ENCODE measurements at places on chromosomes 6 and 20.

GRCh38 chr20:62030834-62031434, 34.7 kb downstream of the TAF4 start:
- DNase-seq: peak; percentile 26

- no peak for DNase-seq
Measured at GRCh38 chr6:67212584-67212983, 1422.5 kb upstream of the ADGRB3 start.

- no peak for DNase-seq
Measured at GRCh38 chr6:170243386-170243785, 47.5 kb downstream of the DLL1 start.

- no peak for DNase-seq
Measured at GRCh38 chr6:150635906-150636514, 36.3 kb downstream of the PLEKHG1 start.

GRCh38 chr6:38476141-38476540, 163.6 kb downstream of the BTBD9 start:
- DNase-seq: no peak

GRCh38 chr6:47262231-47262630, 47.5 kb downstream of the TNFRSF21 start:
- DNase-seq: no peak

DNA sequence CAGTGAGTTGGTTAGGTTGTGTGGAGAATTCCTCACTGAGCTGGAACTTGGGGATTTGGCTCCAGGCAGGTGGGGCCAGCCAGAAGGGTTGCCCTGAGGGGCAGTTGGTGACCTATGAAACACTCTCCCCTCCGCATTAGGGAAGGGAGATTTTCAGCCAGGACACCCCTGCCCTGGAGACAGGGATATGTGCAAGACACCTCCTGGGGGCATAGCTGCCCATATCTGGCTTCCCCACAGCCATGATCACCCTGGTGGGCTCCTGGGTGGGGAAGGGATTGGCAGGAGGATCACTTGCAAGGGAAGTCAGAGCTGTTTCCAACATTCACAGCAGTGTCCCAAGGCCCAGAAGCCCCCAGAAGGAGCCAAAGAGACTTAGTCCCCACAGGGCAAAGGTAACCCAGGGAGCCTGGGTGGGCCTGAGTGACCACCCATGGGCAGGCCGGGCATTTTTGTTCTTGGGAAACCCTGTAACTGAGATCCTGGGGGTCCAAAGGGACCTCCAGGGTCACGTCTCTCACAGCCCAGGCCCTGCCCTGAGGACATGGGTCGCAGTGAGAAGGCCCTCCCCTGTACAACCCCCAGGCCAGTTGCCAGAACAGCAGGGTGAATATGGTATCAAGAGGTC, 145.8 kb downstream of the MRPL14 start:
- DNase-seq: no peak

DNA sequence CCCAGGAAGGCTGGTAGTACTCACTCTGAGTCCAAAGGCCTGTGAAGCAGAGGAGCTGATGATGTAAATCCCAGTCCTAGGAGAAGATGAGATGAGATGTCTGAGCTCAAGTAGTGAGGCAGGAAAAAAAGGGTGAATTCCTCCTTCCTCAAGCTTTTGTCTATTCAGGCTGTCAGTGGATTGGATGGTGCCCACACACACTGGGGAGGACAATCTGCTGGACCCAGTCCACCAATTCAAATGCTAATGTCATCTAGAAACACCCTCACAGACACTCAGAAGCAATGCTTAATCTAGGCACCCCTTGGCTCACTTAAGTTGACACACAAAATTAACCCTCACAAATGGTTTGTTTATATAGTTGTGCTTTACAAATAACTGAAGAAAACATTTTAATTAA, 94.6 kb downstream of the CD109 start:
- DNase-seq: no peak

- no peak for DNase-seq
Measured at GRCh38 chr20:6644813-6645628, 122.5 kb upstream of the BMP2 start.

DNA sequence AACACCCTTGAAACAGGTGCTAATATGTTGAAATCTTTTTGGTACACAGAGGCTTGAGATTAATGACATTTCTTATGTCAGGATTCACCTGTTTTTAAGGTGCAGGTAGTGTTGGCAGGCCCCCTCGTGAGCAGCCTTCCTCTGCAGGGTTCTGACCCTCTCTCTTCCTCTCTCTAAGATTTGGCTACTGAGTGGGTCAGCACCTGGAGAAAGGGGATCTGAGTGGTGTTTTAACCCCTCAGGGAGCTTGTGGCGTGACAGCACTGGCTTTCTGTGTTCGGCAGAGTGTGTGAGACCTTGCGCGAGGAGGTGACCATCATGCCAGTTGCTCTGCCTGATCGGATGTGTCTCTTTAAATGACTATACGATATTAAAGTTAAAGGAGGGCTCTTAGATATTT, 37.1 kb downstream of the HIVEP1 start:
- no peak for DNase-seq

- no peak for DNase-seq
Measured at GRCh38 chr20:16260911-16261310, 312.3 kb downstream of the KIF16B start.

GRCh38 chr6:98532004-98532403, 302.4 kb upstream of the POU3F2 start:
- DNase-seq: no peak

GRCh38 chr6:80154160-80154559, 47.7 kb downstream of the BCKDHB start:
- DNase-seq: no peak

DNA sequence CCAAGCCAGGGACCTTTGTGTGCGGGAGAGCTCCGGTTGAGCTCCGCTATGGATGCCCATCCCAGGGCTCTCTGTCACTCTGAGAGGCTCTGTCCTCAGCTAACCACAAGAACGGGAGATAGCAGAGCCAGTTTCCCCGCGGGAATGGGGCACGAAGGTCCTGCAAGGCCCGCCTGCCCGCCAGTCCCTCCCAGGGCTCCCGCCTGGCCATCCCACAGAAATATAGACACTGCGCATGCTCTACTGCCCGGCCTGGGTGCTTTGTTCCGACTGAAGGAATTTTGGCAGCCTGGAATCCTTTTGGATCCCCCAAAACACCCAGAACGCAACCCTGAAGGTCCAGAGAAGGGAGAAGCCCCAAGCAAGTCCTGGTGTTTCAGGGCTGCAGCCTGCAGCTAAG, 8.6 kb upstream of the DEFB110 start:
- DNase-seq: peak; percentile 71

DNA sequence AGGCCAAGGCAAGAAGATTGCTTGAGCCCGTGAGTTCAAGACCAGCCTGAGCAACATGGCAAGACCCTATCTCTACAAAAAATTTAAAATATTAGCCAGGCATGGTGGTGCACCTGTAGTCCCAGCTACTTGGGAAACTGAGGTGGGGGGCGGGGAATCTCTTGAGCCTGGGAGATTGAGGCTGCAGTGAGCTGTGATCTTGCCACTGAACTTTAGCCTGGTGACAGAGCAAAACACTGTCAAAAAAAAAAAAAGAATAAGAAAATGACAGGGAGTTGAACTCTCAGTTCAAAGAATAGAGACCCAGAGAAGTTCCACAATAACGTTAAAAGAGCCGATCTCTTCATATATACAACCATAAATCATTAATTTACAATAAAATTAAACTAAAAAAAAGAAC, 24.8 kb upstream of the AMD1 start:
- no peak for DNase-seq

DNA sequence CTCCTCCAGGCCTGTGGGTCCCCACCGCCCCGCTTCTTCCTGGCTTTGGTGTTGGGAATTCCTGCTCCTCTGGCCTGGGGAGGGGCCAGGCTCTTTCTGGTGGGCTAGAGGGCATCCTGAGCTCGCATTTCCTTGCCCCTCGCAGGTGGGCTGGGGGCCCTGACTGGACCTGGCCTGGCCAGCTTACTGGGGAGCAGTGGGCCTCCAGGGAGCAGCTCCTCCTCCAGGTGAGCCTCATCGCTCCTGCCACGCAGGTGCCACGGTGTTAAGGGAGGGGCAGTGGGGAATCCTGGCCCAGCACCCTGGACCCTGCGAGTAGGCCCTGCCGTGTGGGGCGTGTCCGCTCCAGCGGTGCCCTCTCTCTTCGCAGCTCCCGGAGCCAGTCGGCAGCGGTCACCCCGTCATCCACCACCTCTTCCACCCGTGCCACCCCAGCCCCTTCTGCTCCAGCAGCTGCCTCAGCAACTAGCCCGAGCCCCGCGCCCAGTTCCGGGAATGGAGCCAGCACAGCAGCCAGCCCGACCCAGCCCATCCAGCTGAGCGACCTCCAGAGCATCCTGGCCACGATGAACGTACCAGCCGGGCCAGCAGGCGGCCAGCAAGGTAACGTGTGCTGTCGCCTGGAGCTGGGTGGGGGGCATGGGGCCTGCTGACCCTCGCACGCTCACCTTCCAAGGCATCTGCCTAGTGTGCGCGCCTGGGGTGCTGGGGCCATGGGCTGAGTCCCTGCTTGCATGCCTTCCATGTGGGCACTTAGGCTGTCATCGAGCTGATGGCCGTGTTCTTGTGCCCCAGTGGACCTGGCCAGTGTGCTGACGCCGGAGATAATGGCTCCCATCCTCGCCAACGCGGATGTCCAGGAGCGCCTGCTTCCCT, 4.7 kb downstream of the ADRM1 start:
- DNase-seq: no peak

DNA sequence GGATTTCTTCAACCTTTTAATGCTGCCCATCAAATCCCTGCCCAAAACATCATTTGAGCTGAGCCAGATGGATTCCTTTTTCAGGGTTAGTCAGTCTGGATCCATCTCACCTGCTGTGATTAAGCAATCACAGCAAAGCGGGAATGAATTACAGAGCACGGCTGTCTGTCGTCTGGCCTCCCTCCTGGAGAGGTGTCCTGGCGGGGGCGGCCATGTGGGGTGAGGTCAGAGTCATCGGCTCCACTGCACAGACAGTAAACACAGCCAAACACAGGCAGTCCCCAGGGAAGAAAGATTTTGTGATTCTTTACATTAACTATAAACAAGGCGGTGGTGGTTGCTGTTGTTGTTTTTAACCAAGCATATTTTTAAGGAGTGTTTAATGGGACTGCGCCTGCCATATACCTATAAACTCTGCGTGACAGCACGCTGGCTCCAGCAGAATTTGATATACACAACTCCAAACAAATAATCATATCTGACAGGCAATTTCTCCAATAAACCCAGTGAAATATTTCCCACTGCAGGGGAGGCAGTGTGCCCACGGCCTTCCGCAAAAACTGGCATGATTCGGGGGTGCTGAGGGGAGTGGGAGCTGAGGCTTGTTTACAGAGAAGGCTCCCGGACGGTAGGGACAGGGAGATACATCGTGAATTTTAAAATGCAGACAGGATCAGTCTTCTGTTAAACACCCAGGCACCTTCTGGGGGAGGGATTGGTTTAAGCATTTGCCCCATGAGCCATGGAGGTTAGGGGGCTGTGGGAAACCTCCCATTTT, 232.0 kb upstream of the PMEPA1 start:
- DNase-seq: no peak

DNA sequence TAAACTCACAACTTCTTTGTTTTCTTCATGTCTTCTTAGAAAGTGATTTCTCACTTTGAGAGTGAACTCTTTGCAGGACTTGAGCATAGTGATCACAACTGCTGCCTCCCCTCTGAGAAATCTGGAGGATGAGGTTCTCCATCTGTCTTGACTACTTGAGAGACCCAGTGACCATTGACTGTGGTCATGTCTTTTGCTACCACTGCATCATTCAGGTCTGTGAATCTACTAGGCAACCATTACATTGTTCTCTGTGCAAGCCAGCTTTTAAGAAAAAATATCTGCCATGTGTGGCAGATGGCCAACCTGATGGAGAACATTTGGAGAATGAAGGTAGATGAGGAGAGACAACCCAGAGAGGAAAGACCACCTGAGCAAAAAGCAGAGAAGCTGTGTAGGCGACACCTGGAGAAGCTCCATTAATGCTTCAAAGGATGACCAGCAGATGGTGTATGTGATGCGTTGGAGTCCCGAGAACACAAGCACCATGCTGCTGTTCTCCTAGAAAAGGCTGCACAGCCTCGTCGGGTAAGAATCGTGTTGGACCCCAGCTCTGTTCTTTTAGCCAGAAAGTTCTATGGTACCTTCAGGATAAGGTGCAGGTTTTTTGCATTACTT, 25.1 kb upstream of the TRIM26 start:
- DNase-seq: peak; percentile 12

Measured in posterior cingulate gyrus (tissue), 11 donors.